ENCODE measurements at places on chromosomes 4 and X. TPM values are rescaled to one million over a fixed set of nuclear protein-coding genes. Genes with fewer than 3 reads are reported as not detected.

Gene RHOXF1
- not detected for total RNA-seq

Gene RHOH
- total RNA-seq: 1.7 TPM

Gene TMEM156
- total RNA-seq: 0.20 TPM

Gene ARX
- total RNA-seq: 0.10 TPM

Gene BGN
- 28.1 TPM for total RNA-seq

Gene FGF2
- 11.1 TPM for total RNA-seq

Gene LRAT
- total RNA-seq: not detected

Gene GSPT2
- total RNA-seq: 6.5 TPM

Gene RNF175
- 1.9 TPM for total RNA-seq

Gene SLC49A3
- 3.2 TPM for total RNA-seq
